Amygdala (tissue), 56 donors: ENCODE measurements at places on chromosomes 3 and 15.

DNA sequence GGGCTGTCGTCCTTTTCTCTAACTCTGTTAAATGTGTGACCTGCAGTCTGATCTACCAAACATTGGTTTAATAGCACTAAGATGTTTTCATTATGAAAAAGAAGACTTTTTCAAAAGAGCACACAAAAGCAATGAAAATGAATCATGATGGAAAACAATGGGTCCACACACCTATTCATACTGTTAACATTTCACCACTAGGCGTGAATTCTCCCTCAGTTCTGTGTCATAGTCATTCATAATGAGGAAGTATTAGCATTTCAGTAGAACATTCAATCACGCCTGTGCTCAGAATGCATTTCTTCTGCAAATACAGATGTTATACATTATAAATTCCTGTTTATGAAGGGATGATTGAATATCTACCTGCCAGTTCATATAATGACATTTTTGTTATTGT, 35.9 kb downstream of the EIF4E3 start:
- no peak for DNase-seq

DNA sequence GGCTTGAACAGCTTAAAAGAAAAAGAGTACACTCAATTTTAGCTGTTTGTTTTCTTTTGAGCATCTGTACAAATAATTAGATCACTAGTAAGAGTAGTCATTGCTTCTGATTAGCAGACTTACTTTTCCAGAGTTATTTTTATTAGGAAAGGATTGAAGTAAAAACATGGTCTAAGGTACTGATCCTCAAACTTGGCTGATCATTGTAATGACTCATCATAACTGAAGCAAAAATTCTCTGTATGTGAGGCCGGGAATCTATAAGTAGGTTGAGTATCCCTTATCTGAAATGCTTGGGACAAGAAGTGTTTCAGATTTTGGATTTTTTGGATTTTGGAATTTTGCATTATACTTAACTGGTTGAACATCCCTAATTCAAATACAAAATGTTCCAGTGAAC, 12.4 kb downstream of the NMD3 start:
- DNase-seq, result no peak

- no peak for DNase-seq
These were observed 31.4 kb downstream of the KCNMB2 start for GRCh38 chr3:178567611-178568010.

- no peak for DNase-seq
These were observed 9.6 kb upstream of the FAM174B start for GRCh38 chr15:92665100-92665555.

GRCh38 chr3:164952966-164953365, 125.3 kb downstream of the SI start:
- DNase-seq, result no peak

DNA sequence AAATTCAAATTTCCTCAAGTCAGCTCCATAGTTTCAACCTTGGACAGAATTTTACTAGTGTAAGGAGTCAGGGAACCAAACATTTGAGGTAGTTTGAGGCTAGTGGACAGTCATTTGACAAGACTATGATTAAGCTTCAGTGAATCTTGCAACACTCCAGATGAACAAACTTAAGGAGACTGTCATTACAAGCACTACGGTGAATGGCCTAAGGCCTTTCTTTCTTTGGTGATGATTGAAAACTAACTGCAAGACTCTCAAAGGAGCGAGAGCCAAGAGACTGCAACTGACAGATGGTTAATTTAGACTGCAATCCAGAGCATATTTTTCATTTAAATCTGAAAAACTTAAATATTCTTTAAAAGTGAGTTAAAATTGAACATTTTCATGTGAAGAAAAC, 272.3 kb upstream of the NECTIN3 start:
- no peak for DNase-seq

GRCh38 chr3:149638228-149639092, 19.4 kb downstream of the WWTR1 start:
- DNase-seq, result no peak

GRCh38 chr3:33537133-33537532, 96.9 kb upstream of the UBP1 start:
- no peak for DNase-seq

DNA sequence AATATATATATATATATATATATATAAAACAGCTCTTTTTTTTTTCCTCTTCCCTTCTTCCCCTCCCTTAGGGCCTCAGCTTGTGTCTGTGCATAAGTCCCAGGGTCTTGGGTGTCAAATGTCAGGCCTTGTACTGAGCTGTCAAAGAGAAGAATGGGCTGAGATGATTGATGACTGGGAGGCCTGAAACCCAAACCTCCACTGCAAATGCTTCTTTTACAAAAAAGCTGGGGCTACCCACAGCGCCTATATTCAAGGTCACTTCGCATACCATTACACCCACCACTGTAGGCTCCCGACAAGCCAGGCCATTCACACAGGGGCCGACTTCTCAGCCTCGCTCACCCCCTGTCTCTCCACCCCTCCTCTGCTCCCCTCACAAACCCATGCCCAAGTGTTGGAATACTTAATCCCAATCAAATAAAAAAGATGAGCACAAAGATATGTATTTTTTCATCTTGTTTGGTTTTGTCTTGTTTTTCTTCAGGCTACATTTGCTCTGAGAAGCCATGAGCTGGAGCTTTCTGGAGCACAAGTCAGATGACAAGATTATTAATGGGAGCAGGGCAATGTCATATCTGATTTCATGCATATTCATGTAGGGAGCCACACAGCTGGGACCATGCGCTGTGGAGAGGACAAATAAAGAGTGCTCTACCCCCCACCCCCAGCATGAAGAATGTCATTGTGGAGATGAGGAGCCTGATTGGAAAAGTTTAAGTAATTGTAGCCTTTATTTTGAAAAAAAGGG, 614.4 kb upstream of the NR2F2 start:
- no peak for DNase-seq

DNA sequence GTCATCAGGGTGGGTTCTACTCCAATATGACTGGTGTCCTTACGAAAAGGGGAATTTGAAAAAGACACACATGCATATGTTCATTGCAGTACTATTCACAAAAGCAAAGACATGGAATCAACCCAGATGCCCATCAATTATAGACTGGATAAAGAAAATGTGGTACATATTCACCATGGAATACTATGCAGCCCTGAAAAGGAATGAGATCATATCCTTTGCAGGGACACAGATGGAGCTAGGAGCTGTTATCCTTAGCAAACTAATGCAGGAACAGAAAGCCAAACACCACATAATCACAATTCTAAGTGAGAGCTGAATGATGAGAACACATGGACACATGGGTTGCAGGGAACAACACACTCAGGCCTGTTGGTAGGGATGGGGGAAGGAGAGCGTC, 24.8 kb upstream of the TICRR start:
- DNase-seq, result no peak

GRCh38 chr3:149967086-149967685, 3.5 kb downstream of the PFN2 start:
- DNase-seq, result no peak

DNA sequence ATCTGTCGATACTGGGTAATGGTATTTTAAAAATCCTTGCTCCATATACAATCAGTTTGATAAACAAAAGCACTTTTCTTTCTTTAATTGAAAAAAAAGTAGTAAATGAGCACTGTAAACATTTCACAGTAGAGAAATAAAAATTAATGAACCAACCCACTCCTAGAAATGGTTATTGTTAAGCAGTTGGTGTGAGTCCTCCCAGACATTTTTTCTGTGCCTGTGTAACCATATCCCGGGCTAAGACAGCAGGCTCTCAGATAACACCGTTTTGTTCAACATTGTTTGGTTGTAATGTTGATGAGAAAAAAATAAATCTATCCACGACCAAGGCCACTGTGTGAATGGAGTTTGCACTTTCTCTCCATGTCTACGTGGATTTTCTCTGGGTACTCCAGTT, 42.6 kb downstream of the PXK start:
- no peak for DNase-seq

- peak; percentile 41 for DNase-seq
These were observed 16.8 kb upstream of the MCCC1 start for GRCh38 chr3:183116025-183116614.

DNA sequence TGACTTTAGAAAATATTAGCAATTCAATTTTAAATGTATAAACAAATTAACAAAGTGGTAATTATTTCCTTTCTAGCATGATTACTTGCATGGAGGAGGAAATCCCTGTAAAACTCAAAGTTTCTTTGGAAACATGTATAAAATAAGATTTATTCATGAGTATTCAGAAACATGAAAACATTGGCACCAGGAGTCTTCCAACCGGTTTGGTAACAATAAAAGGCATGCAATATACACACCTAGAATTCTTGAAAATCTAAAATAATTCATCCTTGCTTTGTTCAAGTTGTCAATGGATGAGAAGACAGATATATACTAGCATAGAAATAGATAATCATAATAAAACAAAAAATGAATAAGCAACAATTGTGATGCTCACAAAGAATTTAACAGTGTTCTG, 76.4 kb downstream of the ZPLD1 start:
- no peak for DNase-seq

DNA sequence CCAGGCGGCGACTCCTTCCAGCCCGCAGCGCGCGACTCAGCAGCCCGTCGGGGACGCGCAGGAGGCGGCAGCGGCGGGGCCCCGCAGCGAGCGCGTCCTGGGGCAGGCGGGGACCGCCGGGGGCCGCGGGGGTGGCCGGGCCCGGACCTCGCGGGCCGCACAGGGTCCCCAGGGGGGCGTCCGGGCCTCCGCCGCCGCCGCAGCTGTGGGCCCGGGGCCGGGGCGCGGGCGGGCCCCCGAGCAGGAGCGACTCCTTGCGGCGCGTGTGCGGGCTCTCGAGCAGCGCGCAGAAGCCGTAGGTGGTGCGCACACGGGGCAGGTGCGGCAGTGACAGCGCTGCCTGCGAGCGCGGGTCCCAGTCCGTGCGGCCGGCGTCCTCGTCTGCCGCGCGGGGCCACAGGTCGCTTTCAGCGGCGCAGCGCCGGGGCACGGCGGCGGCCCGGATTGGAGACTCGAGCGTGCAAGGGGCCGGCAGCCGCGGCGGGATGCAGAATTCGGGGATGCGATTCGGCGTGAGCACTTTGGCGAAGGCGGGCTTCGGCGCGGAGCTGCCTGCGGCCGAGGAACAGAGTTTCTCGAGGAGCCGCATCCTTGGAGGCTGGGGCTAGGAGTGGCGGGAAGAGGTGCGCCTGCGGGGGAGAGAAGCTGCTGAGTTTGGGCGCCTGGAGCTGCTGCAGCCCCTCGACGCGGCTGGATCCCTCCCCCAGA, 535 bp downstream of the C2CD4B start:
- DNase-seq, result no peak

DNA sequence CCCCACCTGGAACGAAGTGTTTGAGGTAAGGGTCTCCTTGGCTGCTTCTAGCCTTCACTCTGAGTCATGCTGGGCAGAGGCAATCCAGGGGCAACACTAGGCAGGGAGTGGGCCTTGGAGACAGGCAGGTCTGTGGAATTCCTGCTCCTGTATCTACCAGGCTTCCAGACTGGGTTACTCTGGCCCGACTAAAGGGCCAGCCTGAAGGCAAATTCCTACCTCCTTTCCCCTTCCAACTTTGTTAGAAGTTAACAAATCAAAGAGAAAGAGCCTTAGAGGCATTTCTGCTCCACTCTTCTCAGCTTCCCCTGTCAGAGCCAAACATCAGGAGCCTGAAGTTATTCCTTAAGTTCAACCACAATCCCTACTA, 30.1 kb downstream of the ESYT3 start:
- DNase-seq, result no peak

GRCh38 chr3:186254676-186255650, 107.1 kb downstream of the DGKG start:
- DNase-seq, result no peak

- DNase-seq, result no peak
These were observed 8.2 kb downstream of the PLCD1 start for GRCh38 chr3:38021196-38021595.

- DNase-seq, result no peak
These were observed 11.6 kb downstream of the PLA1A start for GRCh38 chr3:119609301-119609700.

- DNase-seq, result peak; percentile 25
These were observed at the start of gene CIB2 for GRCh38 chr15:78131295-78132061. TSS of gene CIB2 (minus strand) at chr15:78131445. CDS start at chr15:78131215, 230 bp downstream.

- no peak for DNase-seq
These were observed 566.4 kb upstream of the SUCLG2 start for GRCh38 chr3:68220832-68221231.

GRCh38 chr3:8573342-8573926, 71.2 kb downstream of the SSUH2 start:
- DNase-seq, result no peak

GRCh38 chr15:57158997-57159668, 217.2 kb upstream of the CGNL1 start:
- no peak for DNase-seq

DNA sequence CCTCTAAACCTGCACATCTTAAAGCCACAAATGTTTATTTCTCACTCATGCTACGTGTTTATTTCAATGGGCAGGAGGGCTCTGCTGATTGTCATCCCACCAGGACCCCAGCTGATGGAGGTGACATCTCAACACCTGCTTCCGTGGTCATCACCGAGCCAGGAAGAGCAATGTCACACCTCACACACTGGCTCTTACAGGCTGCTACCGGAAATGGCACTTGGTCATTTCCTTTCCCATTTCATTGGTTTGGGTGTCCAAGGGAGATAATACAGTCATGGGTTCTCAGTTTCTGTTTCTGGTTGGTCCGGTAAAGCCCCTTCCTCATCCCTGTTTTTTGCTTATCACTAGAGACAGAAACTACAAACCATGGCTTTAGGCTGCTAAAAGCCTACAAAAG, 41.9 kb downstream of the ABHD2 start:
- no peak for DNase-seq

GRCh38 chr15:88431441-88431840, 35.7 kb downstream of the MRPL46 start:
- no peak for DNase-seq

DNA sequence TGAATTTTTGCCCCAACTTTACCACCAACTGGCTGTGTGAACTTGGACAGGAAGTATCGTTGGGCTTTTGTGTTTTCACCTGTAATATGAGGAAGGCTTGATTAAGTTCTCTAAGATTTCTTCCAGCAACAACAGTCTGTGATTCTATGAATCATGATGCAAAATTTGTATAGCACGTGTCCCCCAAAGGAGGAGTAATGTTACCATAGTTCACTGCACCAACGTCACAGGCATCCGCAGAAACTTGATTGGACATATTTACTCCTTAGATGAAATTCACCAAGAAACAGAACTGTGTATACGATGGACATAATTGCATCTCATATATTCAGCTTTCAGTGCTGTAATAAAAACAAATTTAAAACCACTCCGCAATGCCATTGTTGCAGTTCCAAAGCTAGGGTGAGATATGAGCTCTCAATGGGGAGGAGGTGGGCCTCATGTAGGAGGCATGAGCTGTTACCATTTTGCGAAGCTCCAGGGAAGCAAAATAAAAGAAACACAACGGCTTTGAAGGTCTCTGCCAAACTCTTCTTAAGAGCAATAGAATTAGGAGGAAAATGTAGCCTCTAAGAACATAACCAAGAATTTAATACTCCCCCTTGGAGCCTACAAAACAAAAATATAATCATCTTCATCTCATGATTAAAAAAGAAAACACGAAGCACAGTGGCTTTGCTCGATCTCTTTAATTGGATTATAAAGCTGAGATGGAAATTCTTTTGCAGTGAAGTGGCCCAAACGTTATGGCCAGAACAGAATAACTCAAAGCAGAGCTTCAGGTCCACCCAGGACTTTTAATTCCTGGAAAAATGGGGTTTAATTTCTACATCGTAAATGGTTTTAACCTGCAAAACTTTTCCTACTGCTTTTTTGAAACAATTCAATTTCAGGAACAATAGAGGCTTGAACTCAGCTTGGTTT, 80.7 kb downstream of the CHST2 start:
- no peak for DNase-seq
